ENCODE measurements at places on chromosomes 3 and 15.
A peak's percentile ranks its signal among the peaks of the same experiment; 100 is the strongest.

DNA sequence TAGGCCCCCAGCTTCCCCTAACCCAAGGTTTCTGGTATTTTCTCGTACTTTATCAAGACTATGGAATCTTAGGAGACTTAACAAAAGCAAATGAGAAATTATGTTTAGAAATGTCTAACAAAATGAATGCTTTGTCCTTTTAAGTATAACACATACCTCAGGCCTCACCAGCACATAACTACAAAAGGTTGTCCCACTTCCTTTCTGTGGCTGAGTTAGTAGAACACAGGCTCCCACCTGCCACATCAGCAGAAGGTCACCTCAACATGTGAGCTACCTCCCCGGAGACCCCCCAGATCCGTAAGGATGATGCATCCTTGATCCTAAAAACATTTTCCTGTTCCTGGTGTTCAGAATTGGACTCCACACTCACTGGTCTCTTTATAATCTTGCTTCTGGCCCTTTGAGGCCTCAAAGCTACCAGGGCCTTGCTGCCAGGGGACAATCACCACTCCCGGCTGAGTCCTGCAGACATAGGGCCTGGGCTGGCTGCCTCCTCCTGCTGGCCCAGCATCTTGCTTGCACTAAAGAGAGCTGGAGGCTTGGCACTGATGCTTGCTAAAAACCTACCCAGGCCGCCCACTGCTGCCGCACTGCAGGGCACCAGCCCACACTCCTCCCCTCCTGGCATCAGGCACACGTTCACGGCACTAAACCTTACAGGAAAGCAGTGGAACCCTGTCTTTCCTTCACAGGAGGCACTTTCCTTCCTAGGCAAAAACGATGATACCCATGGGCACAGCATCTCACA lies 2.9 kb downstream of the CCRL2 start:
- no peak for DNase-seq

GRCh38 chr3:193869221-193870201 lies 266.4 kb upstream of the HES1 start:
- DNase-seq, result peak; percentile 42

- no peak for DNase-seq
Measured at GRCh38 chr3:103127737-103128136, 692.9 kb downstream of the ZPLD1 start.

- no peak for DNase-seq
Measured at GRCh38 chr3:120410541-120410940, 40.3 kb downstream of the FSTL1 start.

- DNase-seq, result no peak
Measured at GRCh38 chr3:150544041-150544440, 2.3 kb downstream of the SERP1 start.

DNA sequence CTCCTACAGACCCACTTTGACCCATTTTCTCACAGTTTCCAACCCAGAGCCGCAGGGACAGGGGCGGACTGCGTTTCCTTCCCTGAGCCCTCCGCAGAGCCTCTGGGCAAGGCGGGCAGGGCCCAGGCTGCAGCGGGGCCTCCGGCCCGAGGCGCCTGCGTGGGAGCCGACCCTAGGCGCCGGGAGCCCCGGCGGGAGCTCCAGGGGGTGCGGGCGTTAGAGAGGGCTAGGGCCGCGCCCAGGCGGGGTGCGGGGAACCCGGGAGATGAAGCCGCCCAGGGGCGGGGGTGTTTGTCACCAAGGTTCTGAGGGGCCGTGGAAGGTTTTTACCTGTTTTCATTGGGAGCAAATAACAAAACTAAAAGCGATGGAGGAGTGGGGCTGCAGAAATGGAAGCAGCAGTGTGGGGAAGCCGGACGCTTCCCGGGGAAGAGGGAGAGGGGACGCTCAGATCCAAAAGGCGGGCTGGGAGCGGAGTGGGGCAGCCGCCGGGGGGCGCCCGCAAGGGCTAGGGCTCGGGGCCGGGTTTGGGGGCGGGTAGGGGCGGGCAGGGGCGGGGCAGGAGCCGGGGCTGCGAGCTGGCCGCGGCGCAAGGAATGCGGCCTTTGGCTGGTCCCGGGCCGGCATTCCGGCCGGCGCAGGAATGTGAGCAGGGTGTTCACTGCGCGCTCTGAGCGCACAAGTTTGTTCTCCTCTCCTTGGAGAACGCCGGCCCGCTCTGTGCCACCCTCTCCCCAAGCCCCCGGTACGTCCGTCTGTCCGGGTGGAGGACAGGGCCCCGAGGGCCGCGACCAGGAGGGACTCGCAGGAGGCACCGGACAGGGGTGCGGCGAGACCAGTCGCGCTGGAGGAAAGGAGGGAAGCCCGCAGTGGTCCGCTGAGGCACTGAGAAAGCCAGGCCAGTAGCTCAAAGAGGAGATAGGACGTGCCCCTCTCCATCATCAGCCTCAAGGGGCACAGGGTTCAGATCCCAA lies 61.1 kb downstream of the AMOTL2 start:
- DNase-seq, result no peak

- DNase-seq, result no peak
Measured at GRCh38 chr3:14933820-14934425, 13.5 kb upstream of the NR2C2 start.

- DNase-seq, result no peak
Measured at GRCh38 chr15:40183636-40184463, 23.0 kb downstream of the BUB1B start.

- no peak for DNase-seq
Measured at GRCh38 chr15:97972366-97972765, 11.9 kb downstream of the ARRDC4 start.

DNA sequence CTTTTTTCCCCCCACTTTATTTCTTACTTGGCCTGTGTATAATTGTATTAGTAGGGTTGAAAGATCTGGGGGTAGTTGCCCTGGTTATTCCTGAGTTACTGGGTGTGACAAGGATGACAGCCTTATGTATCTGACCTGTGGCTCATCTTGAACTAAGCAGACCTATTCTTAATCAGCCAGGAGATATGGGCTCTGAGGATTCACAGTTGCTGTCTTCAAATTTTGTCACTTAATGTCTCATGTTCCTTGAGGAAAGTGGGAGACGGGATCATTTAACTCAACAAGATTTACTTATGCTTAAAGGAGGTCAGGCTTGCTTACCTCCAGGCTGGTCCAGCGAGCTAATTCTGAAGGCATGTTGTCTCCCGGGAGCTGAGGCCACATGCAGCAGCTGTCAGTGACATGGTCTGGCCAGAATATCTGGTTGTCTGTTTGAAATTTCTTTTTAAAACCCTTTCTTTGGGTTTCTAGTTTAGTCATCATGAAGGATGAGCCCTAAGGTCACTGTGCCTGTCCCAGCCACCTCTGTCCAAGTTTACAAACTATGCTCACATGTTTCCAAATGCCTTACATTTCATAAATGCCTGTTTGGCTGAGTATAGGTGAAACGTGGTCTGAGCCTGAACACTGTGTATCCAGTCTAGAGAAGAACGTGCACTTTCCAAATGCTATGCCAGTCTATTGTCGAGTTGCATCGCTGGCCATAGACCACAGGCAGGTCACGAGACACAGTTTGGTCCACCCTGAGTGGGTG lies 26.8 kb downstream of the LRTM1 start:
- DNase-seq, result no peak

GRCh38 chr15:70323111-70323851 lies 225.6 kb upstream of the TLE3 start:
- DNase-seq, result no peak

GRCh38 chr3:153277029-153277428 lies 115.0 kb downstream of the RAP2B start:
- no peak for DNase-seq

- DNase-seq, result no peak
Measured at GRCh38 chr15:101810876-101811275, 1.1 kb upstream of the OR4F15 start.
